Retina (tissue), 1 donor: ENCODE measurements at places on chromosomes 2 and 18.

DNA sequence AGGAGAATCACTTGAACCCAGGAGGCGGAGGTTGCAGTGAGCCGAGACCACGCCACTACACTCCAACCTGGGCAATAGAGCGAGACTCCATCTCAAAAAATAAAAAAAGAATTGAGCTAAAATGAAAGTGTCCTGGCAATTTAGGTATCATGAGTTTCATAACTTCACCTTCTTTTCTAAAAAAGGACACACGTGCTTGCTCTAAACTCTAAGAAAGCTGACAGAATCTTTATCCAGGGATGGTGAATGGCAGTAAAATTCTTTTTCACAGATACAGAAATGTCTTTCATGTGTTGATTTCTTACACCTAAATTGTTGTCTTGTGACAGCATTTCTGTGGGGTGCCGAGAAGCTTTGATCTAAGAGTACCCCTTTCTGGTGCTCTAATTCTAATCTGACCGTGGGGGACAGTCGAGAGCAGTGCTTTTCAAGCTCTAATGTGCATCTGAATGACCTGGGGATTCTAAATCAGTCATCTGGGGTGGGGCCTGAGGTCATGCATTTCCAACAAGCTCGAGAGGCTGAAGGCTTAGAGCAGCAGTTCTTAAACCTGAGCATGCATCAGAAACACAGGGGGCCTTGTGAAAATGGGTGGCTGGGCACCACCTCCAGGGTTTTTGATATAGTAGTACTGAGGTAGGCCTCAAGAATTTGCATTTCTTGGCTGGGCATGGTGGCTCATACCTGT is 42.1 kb upstream of the REL start:
- DNase-seq = no peak

GRCh38 chr2:100683231-100683630 is 120.4 kb downstream of the PDCL3 start:
- no peak for DNase-seq

DNA sequence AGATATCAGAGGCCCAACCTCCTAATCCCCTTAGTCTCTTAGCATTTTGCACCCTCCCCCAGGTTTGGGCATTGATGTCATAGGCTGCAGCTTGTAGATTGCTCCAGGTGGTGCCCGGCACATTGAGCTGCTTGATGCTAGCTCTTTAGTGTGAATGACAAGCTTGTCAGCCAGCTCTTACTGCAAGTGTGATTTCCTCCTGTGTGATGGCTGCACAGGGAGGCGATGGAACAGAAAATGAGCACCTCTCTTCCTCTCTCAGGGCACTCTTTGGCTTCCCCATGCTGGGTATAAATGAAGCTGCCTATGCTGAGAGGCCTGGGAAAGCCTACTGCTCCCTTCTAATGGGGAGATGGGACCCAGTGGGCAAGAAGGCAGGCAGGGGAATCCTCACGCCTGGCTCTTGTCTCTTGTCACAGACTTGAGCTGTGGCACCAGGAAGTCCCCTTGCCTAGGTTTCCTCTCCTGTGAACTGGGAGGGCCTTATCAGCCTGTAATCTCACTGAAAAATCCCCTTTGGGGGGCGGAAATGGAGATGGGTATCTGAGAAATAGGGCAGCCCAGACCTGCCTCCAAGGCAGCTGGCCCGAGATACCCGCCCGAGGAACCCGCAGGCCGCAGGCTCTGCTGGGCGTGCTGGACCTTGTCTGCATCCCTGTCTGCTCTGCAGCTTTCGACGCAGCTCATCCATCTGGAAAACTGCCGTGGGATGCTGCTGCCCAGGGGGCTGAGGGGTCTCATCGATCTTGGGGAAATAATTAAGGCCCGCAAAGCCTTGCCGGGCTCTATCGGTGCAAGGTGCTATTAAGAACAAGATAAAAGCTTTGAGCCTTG is 163.5 kb upstream of the CXCR4 start:
- DNase-seq = peak; percentile 84

GRCh38 chr2:205288686-205289085 is 393.6 kb upstream of the NRP2 start:
- DNase-seq = no peak

- DNase-seq = peak; percentile 15
Observed at GRCh38 chr2:72603481-72603880, 222.4 kb downstream of the EXOC6B start.

GRCh38 chr18:75739682-75740081 is 312.2 kb upstream of the SMIM21 start:
- no peak for DNase-seq

- DNase-seq = no peak
Observed at GRCh38 chr2:88281302-88282217, 111.4 kb downstream of the THNSL2 start.
